Activated naive CD4-positive, alpha-beta T cell treated with anti-CD3 and anti-CD28 coated beads for 36 hours (primary cell): ENCODE measurements at places on chromosomes 5 and 9.

- DNase-seq, result no peak
Measured at GRCh38 chr5:151093476-151093889, 12.6 kb upstream of the TNIP1 start.

DNA sequence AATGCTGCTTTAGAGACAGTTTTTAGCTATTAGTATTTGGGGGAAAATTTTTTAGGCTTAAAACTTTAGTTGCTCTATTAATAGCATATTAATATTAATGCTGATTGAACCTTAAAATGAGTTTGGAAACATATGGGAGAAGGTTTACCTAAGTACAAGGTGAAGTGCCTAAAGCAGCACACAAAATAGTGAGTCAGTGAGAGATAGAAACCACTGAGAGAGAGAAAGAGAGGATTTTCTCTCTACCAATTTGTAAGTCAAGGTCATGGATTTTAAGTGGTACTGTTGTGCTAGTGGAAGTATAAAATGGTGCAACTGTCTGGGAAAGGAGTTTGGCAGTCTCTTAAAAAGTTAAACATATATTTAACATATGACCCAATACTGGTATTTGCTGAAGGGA lies 64.9 kb downstream of the MARCHF3 start:
- DNase-seq, result no peak

DNA sequence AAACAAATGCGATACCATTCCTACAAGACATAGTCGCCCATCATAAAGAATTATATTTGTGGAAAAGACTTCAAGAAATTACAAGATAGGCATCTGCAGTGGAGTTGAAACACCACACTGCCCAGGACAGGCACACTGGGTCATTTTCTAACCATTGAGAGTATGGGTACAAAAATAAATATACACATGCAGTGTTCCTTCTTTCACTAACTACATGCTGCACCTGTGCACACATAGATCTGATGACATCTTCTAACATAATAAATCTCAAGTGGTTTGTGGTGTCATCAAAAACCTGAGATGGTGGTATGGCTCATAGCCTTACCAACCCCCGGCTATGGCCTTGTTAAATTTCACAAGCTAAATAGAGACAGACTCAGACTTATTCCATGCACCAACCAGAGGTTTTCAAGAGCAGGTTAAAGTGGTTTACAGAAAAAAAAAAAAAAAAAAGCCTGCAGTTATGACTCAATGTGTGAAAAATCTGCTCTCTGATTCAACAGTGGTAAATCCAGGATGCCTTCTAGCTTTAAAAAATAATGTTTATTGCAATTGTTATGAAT lies 12.4 kb upstream of the NFIB start:
- no peak for DNase-seq

DNA sequence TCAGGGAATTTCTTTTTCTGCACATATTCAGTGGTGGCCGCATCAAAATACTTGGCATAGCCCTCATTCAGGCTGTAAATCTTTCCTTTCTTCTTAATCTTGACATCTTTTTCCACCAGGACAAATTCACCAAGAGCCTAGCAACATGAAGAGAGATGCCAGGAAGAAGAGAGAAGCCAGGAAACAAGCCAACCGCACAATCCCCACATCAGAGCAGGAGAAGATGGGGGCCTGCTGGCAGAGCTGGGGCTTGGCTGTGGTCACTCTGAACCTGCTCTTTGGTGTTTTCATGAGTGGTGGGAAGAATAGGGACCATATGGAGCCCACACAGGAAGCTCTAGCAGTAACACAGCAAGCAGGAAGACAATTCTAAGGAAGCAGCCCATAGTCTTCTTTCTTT lies 12.4 kb downstream of the PCAT7 start:
- no peak for DNase-seq
